CD4-positive, alpha-beta T cell treated with Interleukin-6 at 100 ng/mL for 8 hours (primary cell): ENCODE measurements at places on chromosomes 13 and 19.
A peak's percentile ranks its signal among the peaks of the same experiment; 100 is the strongest.

DNA sequence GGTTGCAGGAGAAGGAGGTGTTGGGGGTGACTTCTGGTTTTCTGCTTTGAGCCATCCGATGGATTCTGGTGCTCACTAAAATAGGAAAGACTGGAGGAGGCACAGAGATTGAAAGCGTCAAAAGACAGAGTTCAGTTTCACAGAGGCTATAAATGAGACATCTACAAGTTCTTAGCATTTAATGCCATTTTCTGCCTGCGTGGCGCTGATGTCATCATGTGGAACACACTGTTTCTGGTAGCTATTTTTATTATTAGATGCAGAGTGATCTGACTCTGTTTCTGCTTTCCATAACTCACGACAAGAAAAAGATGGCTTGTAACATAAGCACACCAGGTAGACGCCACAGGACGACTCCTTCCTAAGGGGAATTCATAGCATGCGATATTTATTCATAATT, 3.3 kb upstream of the SLC39A3 start:
- DNase-seq: no peak

DNA sequence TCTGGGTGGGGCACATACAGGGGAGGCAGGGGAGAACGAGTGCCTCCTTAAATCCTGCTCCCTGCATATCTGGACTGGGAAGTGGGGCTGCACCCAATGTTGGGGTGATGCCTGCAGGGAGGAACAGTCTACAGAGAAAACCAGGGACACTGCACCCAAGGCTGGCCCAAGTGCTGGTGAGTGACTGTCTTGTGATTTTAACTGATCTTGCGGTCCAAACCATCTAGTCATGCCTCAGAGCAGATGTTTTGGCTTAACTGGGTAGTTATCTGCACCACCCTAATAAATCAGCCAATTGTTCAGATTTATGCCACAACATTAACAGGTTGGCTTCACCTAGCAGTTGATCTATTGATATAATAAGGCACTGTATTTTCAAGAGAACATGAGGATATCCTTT, 219.2 kb upstream of the IRS2 start:
- no peak for DNase-seq

GRCh38 chr19:4327252-4327876, 11.3 kb downstream of the STAP2 start:
- peak; percentile 65 for DNase-seq

DNA sequence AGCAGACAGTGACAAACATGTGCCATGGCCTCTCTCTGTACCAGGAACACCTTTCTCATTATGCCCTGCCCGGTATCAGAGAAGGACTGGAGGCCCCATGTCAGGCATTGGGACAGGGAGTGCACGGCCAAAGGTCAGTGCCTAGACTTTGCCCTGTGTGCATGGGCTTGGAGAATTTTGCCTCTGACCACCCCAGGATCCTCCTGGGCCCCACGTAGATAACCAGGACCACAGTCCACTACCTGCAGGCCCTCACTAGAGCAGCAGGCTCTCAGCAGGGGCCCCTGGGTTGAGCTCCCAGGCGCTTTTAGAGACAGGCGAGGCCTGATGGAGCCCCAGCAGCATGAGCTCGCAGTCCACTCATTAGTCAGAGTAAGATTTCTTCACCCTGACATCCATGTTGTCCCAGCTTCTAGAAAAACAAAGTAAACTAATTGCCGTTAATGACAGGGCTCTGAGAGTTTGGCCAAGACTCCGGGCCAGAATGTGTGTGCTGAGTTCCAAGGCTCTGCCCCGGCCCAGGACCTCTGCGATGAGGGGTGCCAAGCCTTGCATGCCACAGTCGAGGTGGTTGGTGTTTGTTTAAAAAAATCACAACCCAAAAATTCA, 42.7 kb downstream of the CAPN12 start:
- no peak for DNase-seq

- DNase-seq: peak; percentile 80
These were observed 843 bp downstream of the ANO8 start for GRCh38 chr19:17333611-17334413.

DNA sequence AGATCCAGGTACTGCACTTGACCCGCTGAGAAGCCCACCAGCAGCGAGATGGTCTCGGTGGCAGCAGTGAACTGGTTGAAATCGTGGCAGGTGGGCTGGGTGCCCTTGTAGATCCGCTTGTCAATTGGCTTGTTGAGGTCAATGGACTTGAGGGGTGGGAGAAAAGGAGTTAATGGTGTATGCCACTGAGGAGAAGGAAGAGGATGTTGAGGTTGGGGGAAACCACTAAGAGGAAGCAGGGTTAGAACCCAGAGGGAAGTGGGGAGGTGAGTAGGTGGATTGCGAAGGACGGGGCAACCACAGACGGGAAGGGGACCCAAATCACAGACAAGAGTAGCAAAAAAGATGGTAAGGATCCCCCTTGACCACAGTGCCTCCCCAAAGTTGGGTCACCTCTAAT, 1.7 kb downstream of the DMWD start:
- DNase-seq: peak; percentile 53

- no peak for DNase-seq
These were observed 6.7 kb downstream of the ONECUT3 start for GRCh38 chr19:1760020-1760419.

DNA sequence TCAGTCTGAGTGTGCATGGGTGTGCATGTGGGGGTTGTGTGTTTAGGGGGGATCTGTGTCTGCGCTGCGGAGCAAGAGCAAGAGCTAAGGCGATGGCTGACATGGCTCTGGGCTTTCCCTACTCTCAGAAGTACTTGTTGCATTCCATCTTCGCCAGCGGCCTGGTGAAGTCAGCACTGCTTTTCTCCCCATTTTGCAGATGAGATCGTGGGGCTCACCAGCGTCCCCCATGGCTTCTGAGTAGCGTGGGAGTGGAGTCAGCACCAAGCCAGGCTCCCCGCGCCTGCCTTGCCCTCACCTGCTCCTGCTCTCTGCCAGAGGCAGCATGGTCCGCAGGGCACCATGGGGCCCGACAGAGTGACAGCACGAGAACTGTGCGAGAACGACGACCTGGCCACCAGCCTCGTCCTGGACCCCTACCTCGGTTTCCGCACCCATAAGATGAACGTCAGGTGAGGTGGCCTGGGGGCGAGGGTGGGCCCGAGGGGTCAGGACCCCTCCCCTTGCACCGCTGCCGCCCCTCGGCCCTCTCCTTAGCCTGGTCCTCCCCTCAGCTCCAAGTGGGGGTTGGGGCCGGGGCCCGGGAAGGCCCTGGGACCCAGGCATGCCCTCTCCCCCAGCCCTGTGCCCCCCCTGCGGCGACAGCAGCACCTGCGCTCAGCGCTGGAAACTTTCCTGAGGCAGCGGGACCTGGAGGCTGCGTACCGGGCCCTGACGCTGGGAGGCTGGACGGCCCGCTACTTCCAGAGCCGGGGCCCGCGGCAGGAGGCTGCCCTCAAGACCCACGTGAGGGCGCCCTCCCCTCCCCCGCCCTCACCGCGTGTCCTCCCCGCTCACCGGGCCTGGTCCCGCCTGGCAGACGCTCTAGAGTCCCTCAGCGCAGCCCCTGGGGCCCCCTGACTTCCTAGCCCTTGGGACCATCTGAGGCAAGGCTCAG, 2.2 kb downstream of the KMT5C start:
- no peak for DNase-seq

GRCh38 chr13:48156466-48156865, 61.6 kb upstream of the MED4 start:
- DNase-seq: peak; percentile 89

DNA sequence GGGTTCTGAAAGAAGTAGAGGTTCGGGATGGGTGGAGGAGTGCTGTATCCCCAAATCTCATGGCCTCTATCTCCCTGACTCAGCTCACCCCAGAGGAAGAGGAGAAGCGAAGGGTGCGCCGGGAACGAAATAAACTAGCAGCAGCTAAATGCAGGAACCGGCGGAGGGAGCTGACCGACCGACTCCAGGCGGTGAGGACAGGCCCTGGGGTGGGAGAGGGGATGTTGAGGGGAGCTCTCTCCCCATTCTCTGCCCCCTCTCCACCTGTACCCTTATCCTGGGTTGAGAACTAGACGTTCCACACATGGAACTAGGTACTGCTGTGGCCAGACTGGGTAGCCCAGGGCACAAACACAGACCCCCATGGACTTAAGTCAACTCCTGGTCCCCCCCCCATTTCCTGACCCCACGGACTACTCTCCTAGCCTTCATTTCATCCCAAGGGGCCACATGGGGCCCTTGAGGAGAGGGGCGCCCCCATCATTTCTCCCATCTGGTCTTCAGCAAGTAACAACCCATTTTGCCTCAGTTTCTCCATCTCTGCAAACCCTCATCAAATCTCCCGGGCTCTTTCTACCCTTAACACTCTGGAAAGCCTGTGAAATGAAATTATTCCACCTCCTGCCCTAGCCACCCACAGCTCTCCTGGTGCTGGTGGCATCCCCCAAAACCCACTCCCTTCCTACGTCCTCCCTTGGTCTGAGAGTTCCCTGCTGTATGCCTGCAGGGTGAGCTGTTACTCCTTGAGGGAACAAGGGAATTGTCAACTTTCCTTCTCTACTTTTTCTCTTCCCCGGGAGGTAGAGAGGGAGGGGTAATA, 3.5 kb downstream of the FOSB start:
- no peak for DNase-seq

- DNase-seq: no peak
These were observed 392.6 kb downstream of the PCDH17 start for GRCh38 chr13:58024103-58024502.
